Fibroblast of skin of back (primary cell): ENCODE measurements at places on chromosomes 13 and 19.

DNA sequence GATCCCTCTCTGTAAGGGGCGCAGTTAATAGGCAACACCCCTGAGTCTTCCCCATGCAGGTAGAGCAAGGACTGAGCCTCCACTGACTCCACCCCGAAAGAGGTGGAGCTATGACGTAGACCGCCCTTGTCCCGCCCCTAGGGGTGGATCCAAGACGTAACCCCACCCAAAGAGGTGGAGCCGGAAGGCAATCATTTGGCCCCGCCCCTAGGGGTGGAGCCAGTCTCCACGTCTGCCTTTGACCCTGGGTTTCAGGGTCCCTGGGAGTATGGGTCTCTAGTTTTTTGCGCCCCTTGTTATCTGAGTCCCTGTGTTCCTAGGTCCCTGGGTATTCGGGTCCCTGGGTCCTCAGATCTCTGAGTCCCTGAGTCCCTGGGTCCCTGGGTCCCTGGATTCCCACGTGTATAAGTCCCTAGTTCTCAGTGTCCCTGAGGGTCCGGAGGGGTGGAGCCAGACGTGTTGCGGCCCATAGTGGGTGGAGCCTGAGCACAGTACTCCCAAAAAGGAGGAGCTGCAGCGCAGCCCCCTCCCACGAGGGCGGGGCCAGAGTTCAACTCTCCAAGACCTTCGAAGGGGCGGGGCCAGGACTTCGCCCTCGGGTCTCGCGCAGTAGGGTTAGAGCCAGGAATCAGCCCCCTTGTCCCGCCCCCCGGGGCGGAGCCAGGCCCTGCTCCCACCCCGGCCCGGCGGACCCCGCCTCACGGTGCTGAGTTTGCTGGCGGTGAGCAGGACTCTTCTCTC lies 5.3 kb downstream of the DENND1C start:
- peak; percentile 43 for DNase-seq

- DNase-seq: no peak
These were observed 131.5 kb upstream of the USP29 start for GRCh38 chr19:56988299-56988698.

DNA sequence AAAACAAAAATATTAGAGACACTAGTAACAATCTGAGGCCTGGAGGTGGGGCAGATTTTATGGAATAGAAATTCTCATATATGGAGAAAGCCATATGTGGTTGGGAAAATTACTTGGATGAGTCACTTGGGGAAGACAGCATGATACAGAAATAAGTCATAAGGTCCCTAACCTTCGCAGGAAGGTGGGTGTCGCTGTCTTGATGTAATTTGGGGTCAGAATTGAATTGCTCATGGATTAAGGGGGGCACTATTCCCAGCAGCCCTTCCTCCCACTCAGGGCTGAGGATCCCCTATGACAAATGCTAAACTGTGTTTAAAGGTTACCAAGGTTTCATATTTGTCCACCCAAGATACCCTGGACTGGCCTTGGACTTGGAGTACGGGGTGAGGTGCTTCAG lies 5.0 kb downstream of the RDH8 start:
- peak; percentile 84 for DNase-seq

DNA sequence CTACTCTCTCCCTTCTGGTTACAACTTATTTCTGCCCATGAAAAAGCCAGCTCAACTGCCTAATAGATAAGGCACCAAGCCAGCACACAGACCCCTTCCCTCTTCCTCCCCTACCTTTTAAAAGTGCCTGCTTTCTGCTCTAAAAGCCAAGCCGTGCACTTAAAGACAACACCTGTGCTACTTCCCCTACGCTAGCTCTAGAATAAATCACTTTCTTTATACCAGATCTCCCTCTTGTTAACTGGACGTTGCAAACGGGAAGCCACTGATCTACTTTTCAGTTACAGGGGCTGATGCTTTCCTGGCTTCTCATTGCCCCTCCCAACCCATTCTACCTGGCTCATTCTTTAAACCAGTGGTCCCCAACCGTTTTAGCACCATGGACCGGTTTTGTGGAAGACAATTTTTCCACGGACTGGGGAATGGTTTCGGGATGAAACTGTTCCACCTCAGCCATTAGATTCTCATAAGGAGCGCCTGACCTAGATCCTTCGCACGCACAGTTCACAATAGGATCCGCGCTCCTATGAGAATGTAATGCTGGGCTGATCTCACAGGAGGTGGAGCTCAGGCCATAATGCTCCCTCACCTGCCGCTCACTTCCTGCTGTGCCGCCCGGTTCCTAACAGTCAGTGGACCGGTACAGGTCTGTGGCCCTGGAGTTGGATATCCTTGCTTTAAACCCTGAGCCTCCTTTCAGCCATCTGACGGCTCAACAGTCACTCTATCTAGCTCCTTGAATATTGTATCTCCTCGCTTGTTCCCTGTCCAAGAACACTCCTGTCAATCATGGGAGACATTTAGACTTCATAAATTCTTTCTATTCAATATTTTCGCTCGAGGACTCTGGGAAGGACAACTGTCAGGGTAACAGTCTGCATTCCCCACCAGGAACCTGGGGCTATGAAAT lies 841 bp upstream of the ZNF223 start:
- no peak for DNase-seq

DNA sequence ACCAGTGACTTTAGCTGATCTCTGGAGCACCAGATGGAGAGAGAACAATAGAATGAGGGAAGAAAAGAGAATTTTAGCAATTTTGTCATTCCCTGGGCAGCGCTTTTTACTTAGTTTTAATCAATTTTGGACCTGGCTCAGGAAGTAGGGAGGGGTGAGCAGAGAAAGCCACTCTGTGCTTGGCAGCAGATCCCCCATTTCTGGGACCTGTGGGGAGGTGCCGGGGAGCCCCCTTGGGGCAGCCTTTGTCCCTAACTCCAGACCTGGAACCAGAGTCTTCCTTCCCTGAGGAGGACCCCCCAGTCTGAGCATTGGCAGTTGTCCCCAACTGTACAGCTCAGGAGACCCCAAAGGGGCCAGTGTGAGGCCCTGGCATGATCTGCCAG lies 10.5 kb downstream of the LYL1 start:
- DNase-seq: no peak

GRCh38 chr19:31527443-31527842 lies 178.2 kb upstream of the TSHZ3 start:
- no peak for DNase-seq

DNA sequence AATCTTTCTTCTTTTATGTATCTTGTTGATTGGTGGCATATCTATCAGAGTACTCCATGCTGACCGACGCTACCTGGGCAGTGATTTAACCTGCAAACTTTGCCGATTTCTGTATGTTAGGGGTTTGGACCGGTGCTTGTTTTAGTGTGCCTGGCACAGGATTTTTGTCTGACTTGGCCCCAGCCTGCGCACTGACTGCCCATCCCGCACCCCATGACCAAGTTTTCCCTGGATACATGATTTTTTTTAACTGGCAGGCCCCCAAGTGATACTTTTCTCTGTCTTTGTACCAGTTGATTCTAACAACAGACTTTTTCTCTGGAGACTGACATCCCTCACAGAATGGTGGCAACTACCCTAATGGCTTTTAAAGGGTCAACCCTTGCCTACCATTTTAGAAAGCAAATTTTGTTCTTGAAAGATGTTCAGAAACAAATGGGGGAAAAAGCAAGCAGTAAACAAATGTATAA lies 69.0 kb upstream of the C1QTNF9B start:
- no peak for DNase-seq

DNA sequence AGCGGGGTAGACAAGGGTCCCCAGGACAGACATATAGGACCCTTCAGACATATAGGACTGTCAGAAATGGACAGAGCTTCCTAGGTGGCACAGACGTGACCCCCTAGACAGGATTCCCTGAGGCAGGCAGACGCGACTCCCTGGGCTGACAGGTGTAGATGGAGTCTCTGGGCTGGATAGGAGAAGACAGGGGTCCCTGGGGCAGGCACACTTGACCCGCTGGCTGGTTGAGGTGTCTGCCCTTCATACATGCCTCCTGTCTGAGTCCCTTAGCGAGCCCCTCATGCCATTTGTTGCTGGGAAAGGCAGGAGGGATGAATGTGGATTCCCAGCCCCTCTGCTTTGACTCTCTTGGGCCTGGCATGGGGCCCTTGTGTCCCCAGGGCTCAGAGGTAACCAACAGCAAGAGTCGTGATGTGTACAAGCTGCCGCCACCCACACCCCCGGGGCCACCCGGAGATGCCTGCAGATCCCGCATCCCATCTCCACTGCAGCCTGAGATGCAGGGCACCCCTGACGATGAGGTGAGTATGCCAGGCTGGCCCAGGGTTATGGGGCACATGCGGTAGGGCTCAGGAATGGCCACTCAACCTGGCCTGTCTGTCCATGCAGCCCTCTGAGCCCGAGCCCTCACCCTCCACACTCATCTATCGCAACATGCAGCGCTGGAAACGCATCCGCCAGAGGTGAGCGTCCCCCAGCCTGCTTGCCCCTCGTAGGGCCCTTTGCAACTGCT lies 3.0 kb downstream of the HSPB6 start:
- DNase-seq: no peak

GRCh38 chr13:91097269-91097668 lies 250.2 kb upstream of the MIR17HG start:
- no peak for DNase-seq

DNA sequence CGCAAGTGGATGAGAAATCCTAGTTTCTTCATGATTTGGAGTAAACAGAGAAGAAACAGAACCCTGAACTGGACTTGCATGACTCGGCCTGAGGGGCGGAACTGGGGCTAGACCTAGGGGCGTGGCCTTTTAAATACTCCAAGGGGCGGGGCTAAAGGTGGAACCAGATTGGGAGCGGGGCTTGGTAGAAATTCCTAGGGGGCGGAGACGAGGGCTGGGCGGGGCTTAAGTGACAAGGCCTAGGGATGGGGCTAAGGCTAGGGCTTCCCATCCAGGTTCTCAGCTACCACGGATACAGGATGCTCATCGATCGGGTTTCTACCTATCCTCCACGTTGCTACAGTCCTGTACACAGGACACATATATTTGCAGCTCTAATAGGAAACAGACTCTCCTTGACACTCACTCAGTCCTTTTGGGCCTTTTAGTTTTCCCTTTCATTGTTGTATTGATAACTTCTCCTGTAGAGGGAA lies 372 bp upstream of the ZNF699 start:
- DNase-seq: peak; percentile 91

- no peak for DNase-seq
These were observed 514 bp downstream of the PRKACA start for GRCh38 chr19:14116918-14117578.

GRCh38 chr13:99432609-99433542 lies 68.4 kb upstream of the TM9SF2 start:
- peak; percentile 92 for DNase-seq

DNA sequence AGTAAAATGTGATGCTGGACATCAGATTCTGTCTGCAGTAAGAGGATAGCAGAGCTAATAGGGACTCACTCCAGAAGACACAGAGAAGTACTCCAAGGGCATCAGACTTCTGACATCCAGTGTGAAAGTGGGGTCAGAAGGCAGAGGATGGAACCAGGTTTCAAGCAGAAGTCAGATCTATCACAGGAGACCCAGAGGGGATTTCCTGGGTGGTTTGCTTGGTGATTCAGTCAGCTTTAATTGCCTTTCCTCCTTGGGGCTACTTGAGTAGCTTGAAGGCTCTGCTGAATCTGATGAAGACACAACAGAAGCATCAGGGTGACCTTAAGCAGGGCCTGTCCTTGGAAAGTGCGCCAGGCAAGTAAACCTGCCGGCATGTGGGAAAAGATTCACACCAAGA lies 300.6 kb downstream of the COG6 start:
- DNase-seq: no peak

- DNase-seq: no peak
These were observed 384.5 kb downstream of the IRS2 start for GRCh38 chr13:109401891-109402290.

DNA sequence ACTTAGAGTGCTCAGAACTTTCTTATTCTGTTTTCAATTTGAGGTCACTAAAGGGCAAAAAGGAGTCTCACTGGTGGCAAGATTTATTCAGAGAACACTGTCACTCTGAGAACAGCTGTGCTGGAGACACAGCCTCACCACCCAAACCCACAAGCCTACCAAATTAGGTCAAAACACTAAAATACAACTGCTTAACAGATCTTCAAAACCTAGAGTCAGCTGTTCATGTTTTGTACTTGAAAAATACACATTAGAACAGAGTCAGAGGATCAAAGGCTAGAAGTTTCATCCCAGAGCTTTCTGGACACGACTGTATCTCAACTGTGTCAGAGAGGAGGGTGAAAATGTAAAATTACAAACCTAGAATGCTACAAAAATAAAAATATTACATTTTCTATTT lies 89.3 kb downstream of the MIPEP start:
- DNase-seq: peak; percentile 67

DNA sequence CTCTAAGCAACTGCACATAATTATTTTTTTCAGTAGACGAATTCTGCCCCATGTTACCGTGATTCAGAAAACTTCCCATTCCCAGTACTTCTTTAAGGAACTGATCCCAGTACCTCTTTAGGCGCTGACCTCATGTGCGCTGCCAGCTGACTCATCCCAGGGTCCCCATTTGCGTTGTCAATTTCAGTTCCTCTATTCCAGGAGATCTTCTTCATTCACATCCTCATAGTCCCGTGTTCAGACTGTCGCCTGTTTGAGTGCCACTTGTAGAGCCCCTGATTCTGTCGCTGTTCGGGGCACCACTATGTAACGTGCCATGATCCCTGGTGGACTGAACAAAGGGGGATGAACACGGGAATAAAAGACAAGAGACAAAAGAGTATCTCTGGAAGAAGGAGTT lies 16.4 kb downstream of the FPR3 start:
- DNase-seq: no peak

DNA sequence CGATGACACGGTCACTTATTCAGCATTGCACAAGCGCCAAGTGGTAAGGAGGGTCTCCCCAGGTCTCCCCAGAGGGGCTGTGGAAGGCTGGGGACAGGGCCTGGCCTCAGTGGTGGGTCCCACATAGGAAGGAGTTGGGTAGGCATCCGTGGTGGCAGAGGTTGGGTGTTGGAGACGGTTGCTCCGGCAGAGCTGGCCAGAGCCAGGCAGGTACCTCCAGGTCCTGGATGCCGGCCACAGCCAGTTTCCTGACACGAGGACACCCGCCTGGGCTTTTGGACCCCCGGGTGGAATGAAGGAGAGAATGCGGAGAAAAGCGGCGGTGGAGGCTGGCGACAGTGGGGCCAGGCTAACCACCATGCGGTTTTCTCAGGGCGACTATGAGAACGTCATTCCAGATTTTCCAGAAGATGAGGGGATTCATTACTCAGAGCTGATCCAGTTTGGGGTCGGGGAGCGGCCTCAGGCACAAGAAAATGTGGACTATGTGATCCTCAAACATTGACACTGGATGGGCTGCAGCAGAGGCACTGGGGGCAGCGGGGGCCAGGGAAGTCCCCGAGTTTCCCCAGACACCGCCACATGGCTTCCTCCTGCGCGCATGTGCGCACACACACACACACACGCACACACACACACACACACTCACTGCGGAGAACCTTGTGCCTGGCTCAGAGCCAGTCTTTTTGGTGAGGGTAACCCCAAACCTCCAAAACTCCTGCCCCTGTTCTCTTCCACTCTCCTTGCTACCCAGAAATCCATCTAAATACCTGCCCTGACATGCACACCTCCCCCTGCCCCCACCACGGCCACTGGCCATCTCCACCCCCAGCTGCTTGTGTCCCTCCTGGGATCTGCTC lies 1.3 kb upstream of the FFAR1 start:
- DNase-seq: no peak
